ENCODE measurements at places on chromosomes 2 and 18.

- DNase-seq: no peak
Measured at GRCh38 chr2:53448591-53448990, 319.0 kb upstream of the CHAC2 start.

DNA sequence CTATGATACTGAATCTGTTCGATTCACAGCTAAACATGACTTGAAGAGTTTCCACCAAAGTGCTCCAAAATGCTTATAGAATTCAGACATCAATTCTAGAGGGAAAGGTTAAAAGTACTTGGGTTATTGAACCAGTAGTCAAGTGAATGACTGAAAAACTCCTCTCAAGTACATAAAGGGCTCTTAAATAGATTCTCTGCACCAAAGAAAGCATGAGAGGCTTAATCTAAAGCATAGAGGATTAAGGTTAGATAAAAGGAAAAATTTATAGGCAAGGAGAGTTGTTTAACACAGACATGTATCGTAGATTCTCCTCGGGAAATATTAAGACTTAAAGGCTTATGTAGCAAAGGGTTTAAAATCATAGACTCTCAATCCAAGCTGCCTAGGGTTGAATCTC, 701.4 kb downstream of the ERBB4 start:
- no peak for DNase-seq

DNA sequence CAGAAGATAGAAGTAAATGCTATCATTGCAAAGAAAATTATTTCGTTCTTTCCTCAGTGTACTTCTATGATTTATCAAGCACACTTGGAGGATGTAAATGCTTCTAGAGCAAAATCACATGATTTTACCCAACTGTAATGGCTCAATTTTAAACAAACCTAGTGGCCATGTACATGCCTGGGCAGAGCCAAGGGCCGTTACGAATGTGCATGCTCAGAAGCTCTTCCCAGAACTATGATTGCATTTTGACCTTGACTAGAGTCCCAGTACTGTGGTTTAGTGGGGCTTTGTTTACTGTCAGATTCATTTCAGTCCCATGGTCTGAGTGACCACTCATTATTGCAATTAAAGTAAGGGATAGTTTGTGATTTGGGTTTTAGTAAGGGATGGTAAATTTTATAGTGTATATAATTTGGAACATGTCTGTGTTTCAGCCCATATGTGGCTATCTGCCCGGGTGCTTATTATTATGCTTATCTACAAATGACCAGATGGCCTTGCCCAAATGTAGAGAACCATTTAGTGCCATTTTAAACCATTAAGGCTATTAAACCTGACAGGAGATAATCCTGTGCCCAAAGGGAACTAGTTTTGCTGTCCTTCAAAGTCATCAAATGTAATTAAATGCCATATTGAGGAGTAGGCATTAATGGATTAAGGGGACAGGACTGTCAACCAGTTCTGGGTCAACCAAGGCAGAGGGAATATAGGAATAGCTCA, 239.1 kb downstream of the ICOS start:
- DNase-seq: no peak

- no peak for DNase-seq
Measured at GRCh38 chr18:73235491-73235890, 367.7 kb upstream of the NETO1 start.

- DNase-seq: no peak
Measured at GRCh38 chr2:118851650-118852049, 4.2 kb upstream of the EN1 start.

- DNase-seq: no peak
Measured at GRCh38 chr2:120745420-120746111, 9.9 kb downstream of the GLI2 start.

DNA sequence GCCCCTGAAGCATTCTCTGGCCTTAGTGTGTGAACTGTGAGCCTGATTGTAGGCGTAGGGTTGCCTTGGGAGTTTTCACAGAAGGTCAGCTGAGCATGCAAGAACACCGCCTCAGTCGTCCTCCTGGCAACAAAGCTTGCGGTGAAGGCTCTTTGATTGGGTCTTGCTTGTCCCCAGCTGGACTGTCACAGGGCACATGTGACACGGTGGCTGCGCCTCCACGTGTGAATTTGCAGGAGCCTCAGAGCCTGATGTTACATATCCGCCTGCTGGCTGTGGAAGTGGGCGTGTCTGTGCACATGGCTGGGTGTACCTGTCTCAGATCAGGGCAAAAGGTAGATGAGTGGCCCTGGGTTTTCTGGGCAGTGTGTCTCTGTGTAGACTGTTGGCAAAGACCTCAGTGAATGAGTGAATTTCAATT, 228.7 kb downstream of the HAUS1 start:
- peak; percentile 37 for DNase-seq

- no peak for DNase-seq
Measured at GRCh38 chr18:59002974-59003594, 136.6 kb upstream of the SEC11C start.

- no peak for DNase-seq
Measured at GRCh38 chr18:22731398-22731797, 201.7 kb upstream of the RBBP8 start.

- DNase-seq: no peak
Measured at GRCh38 chr2:85907671-85908157, 18.9 kb upstream of the ST3GAL5 start.

- no peak for DNase-seq
Measured at GRCh38 chr18:27404855-27405254, 219.7 kb upstream of the CHST9 start.

- DNase-seq: no peak
Measured at GRCh38 chr2:229301237-229301636, 30.1 kb upstream of the PID1 start.

DNA sequence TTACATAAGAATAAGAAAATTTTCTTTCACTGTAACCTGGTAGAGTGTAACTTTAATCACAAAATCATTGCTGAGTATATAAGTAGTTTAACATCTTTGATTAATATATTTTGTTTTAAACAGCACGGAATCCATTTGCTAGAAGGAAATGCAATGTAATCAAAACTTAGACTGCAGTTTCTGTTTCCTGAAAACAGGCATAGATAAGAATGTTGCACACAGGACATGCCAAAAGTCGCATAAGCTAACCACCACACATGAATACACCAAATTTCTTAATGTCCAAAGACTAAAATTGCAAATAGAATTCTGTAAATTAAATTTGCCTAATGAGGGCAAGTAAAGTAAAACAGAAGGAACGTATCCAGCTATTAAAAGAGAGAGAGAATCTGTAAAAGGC, 51.0 kb upstream of the SERPINB2 start:
- DNase-seq: no peak

GRCh38 chr2:235533198-235533597, 39.4 kb downstream of the AGAP1 start:
- no peak for DNase-seq

DNA sequence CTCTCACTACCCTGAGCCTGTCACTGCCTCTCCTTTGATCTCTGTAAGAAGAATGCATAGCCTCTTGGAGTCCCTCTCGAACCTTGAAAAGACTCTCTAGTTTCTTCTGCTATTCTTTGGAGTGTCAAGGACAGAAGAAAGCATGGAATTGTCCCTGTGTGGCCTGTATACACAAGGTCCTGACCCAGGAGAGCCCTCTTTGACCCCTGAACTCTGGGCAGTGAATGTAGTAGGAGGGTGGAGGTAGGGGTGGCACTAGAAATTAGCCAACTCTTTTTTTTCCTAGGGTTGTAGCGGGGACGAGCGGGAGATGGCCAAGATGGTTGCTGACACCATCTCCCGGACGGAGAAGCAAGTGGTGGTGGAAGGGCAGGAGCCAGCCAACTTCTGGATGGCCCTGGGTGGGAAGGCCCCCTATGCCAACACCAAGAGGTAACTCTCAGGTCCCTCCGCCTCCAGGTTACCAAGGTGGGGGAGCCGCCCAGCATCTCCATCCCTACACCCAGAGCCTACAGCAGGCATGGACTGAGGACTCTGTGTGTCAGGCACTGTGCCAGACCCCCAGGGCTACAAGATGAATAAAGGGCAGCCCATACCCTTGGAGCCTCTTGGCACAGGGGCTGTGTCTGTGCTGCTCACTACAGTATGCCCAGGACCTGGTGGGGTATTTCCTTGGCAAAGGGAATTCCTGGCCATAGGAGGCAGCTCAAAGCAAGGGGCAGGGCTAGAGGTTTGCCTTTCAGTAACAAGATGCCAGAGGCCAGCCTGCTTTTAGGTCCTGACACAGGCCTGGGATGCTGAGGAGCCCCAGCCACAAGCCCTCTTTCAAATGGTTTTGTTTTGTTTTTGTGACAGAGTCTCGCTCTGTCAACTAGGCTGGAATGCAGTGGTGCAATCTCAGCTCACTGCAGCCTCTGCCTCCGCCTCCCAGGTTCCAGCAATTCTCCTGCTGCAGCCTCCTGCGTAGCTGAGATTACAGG, 16.4 kb downstream of the VIL1 start:
- DNase-seq: no peak

- no peak for DNase-seq
Measured at GRCh38 chr2:79935046-79935732, 369.4 kb downstream of the LRRTM1 start.

GRCh38 chr2:3959372-3959771, 256.0 kb downstream of the DCDC2C start:
- DNase-seq: no peak

DNA sequence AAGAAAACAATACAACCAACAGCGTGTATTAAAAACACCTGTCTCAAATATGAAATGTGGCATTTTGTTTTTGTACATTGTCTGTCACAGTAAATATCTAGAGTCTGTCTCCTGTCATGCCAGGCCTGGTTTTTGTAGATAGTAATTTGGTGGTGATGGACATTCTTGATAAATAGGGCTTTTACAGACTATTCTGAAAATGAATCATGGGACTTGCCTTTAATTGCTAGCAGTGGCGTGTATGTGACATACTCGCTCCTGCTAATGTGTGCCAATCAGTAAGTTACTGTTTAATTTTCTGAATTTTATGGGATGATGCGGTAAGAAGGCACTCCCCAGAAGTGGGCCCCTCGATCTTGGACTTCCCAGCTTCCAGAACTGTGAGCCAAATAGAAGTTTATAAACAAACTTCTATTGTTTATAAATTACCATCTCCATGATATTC, 83.7 kb downstream of the TANC1 start:
- no peak for DNase-seq

DNA sequence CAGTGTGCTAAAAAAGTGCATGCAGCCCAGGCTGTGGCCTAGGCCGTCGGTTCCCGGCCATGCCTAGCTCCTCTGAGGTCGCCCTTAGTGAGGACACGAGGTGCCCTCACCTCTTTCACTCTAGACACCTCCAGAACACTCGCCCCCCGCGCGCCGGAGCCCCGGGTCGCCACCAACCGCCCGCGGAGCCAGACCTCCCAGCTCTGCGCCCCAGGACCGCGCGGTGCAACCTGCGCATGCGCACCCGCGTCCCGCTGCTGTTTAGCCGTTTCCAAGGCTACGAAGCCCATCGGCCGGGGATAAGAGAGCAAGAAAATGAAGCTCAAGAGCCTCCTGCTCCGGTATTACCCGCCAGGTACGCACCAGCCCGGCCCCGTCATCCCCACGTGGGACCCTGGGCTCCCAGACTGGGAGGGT, at the start of gene DAW1:
TSS of gene DAW1 (plus strand) at position 257 of the 417 bp plus-strand sequence. CDS start at position 316, 59 bp downstream.
- peak; percentile 38 for DNase-seq

DNA sequence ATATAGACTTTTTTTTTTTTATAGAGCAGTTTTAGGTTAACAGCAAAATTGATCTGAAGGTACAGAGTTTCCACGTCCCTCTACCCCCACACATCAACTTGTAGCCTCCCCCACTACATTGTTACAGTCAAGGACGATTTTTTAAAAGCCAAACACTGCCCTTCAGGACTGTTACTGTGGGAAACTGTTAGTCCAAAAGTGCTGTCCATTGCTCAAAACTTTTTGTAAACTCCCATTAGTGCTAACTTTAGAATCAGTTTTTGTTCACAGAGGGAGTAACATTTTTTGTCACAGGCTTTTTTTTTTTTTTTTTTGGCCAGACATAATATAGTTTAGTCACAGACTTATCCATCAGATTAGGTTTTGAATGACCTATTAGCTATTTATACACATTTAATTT, 24.1 kb downstream of the ELP2 start:
- DNase-seq: no peak

DNA sequence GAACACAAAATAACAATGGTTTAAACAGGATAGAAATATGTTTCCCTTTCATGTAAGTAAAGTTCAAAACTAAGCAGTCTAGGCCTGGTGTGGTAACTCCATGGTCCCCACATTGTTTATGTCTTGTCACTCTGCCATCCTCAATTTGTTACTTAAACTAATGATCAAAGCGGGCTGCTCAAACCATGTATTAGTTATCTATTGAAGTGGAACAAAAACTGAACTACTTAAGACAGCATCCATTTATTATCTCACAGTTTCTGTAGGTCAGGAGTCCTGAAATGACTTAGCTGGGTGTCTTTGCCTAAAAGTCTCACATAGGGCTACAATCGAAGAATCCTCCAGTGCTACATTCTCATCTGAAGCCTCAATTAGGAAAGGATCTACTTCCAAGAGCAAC, 91.6 kb downstream of the NAB1 start:
- no peak for DNase-seq

GRCh38 chr2:189797902-189798301, 13.7 kb downstream of the PMS1 start:
- DNase-seq: no peak

DNA sequence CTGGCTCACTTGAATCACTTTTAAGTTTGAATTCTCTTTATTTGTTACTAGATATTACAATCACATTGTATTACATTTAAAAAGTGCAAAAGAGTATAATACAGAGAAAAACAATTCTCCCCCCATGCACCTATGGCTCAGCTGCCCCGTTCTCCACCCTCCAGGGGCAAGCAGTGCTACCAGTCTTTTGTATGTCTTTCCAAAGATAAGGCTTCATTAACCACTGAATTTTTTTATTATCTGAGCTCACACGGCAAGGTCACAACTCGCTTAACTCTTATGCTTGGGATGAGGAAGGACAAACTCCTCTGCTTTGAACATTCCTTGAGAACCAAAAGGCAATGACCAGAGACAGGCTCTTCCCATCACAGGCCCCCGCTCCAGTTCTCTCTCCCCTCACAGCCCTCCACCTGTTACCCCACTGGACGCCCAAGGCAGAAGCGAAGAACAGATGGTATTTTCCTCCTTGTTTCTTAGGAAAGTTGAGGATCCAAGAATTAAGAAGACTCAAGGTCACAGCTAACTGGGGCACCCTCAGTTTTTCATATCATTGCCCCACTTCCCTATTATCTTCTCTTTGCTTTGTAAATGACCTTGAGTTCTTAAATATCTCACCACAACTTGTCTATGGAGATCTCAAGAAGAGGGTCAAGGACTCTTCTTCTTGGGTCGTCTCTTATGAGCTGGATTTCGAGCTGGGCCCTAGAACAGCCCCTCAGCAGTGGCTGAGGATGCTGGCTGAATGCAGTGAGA, 30.1 kb downstream of the SH2D6 start:
- no peak for DNase-seq

DNA sequence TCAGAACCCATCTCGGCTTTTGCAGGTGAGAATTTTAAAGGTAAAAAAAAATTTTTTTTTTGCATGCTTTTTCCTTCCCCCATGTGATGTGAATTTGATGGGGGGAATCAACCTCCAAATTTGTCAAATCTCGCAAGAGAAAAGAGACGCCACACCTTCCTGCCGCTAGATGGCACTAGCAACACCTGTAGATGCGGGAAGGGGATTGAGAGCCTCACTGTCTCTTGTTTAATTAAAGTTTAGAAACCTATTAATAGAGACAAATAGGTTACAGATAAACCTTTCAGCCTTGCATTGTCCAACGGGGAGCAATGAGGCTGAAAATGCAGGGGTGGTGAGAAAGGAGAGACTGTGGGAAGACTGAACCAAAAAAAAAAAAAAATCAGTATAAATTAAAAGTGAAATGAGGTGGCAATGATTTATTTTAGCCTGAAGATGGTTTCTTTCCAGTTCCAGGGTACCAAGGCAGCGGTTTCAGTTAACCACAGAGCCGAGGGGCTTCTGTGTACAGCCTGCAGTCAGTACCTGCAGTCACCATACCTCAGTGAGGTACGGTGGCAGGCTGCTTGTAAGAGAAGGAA, 84.6 kb downstream of the NRP2 start:
- peak; percentile 6 for DNase-seq
